Activated CD4-positive, alpha-beta T cell treated with anti-CD3 and anti-CD28 coated beads for 36 hours (primary cell): ENCODE measurements at places on chromosomes 2 and 18. TPM values are rescaled to one million over a fixed set of nuclear protein-coding genes. Genes with fewer than 3 reads are reported as not detected.

DNA sequence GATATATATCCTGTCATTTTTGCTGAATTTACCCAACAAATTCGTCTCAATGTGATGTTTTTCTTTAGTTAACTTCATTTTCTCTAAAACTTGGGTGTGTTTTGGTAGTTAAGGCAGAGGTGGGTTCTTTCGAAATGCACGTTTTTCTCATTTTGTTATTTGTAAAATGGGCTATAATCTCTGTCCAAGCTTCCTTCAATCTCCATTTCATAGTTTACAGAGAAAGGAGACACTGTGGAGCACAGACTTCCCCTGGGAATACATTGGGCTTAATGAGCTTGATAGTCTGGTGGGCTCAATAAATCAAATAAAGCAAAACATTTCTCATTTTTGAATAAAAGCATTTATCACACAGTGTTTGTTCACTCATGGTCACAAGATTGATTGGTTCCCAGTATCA is 145.1 kb downstream of the AGPS start:
- DNase-seq: no peak

GRCh38 chr18:34965566-34965965 is 75.6 kb upstream of the MAPRE2 start:
- no peak for DNase-seq

Gene SUMO1
- total RNA-seq: 132 TPM

DNA sequence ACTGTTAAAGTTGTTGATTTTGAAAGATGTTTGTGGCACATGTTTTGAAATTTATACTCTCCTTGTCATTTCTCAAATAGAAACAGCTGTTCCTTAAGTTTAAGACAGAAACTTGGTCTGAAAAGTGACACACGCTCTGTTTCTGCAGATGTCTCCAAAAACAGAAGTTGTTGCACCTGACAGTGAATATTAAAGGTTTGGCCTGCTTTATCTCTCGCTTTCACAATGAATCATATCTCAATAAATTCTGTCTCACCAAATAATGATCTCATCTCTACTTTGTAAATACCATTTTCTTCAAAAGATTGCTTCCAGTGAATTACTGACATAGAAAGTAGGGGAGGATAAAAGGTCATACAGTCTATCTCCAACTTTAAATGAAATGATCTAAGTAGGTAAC is 294.9 kb upstream of the SYT4 start:
- no peak for DNase-seq

DNA sequence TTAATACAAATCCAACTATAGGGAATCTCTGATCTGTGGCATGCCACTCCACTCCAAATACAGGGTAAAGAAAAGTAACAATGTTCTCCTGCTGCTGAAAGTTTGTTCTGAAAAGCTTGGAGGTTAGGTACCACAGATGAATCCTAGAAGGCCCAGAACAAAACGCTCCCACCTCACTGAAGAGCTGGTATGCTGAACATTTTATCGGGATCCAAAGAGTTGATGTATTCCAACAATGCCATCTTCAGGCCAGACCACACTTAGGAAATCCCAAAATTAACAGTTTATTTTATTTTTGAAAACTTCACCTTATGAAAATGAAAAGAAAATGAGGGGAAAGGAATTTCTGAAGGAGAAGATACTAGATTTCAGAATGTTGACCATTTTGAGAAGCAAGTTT is 145.1 kb upstream of the CDH19 start:
- no peak for DNase-seq

DNA sequence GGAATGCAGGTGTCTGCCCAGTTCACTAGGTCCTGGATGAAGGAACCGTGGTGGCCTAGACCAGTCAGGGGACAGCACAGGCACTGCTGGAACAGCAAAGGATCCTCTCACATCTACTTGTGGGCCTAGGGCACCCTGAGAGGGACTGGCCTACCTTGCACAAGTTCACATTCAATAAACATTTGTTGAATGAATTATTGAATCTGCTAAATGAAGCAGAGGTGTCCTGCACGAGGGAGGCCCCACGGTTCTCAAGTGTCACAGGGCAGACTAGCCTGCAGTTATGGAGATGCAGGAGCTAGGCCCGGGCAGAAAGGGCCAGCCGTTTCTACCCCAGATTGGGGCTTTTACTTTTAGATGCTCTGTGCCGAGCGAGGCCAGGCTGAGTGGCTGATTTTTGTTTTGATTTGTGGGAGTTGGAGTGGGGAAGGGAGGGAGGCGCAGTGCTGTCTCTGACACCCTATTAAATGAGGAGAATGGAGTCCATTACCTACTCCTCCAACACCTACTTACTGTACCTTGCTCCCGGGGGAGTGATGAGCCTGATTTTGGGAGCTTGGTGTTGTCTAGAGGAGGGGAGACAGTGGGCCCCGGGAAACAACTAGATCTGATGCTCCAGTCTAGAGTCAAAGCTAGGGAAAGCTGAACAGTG is 18.4 kb downstream of the SH2D6 start:
- peak; percentile 19 for DNase-seq

GRCh38 chr18:52615321-52615720 is 275.3 kb downstream of the DCC start:
- no peak for DNase-seq

- DNase-seq: peak; percentile 57
Measured at GRCh38 chr2:203867561-203868200, at the start of gene CTLA4. Gene CTLA4, plus strand, starts transcription at chr2:203867771. Its CDS starts 172 bp downstream, at chr2:203867943.
